Non-pigmented ciliary epithelial cell (primary cell): ENCODE measurements at places on chromosomes 16 and 17.

DNA sequence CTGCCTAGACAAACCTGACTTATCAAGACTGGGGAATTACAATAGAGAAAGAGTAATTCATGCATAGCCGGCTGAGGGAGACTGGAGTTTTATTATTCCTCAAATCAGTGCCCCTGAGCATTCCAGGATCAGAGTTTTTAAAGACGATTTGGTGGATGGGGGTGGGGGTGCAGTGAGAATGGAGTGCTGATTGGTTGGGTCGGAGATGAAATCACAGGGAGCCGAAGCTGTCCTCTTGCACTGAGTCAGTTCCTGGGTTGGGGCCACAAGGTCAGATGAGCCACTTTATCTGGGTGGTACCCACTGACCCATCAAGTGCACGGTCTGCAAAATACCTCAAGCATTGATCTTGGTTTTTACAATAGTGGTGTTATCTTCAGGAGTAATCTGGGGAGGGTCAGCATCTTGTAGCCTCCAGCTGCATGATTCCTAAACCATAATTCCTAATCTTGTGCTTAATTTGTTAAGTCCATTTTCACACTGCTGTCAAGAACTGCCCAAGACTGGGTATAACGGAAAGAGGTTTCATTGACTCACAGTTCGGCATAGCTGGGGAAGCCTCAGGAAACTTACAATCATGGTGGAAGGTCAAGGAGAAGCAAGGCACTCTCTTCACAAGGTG lies 69.6 kb downstream of the MARF1 start:
- DNase-seq = no peak

DNA sequence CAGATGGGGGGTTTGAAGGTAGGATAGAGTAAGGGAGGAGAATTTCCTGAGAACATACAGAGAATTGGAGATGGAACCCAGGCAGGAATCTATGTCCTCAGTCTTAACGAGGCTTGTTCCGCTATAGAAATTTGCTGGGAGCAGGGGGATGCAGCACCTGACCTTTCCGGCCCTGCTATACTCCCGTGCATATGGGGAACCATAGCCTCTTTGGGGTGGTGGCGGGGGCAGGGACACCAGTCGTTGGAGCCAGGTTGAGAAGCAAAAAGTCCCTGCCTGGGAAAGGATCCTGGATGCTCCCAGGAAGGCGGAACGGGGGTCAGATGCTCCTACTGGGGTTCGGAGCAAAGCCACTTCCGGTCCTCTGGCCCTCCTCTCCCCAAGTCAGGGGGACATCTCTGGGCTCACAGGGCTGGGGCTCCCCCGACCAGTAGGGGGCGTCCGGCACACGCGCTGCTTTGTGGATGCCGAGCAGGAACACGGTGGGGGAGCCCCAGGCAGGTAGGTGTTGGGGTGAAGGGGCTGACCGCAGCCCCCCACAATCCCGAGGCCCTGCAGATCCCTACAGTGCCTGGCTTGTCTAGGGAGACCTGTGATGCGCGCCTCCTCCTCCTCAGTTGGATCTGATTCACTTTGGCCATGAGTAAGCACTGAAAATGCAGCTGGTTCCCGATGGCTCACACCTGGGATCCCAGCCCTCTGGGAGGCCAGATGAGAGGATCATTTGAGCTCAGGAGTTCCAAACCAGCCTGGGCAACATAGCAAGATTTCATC lies 15.5 kb upstream of the TFAP4 start:
- no peak for DNase-seq

- DNase-seq = no peak
Observed at GRCh38 chr17:36722121-36722902, 120.9 kb downstream of the MRM1 start.

- DNase-seq = no peak
Observed at GRCh38 chr16:77171745-77172635, 19.0 kb upstream of the MON1B start.

- DNase-seq = no peak
Observed at GRCh38 chr17:81701288-81702071, 1.7 kb upstream of the MRPL12 start.

DNA sequence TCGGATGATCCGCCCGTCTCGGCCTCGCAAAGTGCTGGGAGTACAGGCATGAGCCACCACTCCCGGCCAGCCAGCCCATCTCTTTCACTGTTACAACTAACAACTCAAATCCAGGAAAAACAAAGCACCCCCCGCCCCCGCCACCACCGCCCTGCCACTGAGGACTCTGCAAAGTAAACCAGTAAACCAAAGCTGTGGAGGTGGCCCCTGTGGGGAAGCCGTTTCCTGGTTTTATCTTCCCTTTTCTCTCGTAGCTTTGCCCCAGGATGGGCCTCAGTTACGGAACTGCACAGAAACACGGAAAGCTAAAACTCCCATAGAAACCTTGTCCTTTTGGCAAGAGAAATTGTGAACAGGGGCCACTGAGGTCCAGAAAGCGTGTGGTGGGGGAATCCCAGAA lies 17.5 kb downstream of the CHMP6 start:
- DNase-seq = no peak

DNA sequence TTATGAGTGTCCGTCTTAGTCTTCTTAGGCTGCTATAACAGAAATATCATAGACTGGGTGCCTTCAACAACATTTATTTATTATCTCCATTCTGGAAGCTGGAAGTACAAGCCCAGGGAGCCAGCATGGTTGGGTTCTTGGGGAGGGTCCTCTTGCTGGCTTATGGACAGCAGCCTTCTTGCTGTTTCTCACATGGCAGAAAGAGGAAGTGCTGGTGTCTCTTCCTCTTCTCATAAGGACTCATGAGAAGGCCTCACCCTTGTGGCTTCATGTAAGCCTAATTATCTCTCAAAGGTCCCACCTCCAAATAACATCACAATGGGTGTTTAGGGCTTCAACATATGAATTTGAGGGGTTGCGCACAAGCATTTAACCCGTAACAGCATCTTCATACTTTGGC lies 207.0 kb upstream of the COX10 start:
- DNase-seq = no peak

GRCh38 chr16:49343291-49343690 lies 30.3 kb upstream of the C16orf78 start:
- no peak for DNase-seq

DNA sequence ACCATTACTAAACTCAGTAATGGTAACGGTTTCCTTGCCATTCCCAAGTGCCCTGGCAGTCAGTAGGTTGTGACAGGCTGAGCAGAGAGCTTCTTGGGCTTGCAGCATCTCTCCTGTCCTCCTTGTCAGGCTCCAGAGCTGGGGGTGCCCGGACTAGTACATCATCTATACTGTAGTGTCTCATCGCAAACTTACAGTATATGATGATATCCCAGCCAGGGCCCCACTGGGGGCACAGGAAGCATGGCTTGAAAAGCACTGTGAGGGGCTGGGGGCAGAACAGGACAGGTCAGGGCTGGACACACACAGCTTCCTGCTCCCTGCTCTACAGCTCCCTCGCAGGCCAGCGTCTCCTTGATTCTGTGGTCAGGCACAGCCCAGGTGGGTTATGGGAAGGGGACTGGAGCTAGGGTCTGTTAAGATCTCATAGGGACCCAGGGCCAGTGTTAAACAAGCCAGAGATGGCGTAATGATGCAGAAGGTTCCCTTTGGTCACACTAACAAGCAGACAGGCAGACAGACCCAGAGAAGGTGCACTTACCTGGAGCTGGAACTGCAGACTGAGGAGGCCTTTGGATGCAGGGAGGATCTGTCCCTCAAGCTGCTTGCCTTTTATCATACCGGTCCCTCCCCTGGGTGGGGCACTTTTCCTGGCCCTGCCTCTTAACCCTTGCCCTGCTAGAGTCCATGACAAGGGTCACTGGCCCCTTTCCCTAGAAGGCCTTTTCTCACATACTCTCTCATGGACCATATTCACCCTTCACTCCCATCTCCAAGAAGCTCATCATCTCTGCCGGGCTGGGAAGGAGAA lies 6.8 kb downstream of the ERAL1 start:
- DNase-seq = no peak

DNA sequence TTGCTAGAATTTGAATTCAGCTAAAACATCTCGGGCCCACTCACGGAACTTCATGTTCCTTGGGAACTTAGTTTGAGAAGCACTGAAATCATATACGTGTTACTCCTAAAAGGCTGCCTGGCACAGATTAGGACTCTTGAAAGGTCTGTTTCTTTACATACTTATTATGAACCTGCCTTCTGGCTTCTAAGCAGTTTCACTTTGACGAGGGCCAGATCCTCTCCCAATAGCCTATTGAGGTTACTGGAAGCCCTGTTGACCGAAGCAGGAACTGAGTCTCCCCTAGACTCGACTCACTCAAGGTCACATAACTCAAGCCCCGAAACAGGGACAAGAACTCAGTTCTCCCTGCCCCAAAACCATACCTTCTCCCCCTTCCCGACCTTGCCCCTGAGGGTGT lies 121.9 kb upstream of the PLCG2 start:
- no peak for DNase-seq

DNA sequence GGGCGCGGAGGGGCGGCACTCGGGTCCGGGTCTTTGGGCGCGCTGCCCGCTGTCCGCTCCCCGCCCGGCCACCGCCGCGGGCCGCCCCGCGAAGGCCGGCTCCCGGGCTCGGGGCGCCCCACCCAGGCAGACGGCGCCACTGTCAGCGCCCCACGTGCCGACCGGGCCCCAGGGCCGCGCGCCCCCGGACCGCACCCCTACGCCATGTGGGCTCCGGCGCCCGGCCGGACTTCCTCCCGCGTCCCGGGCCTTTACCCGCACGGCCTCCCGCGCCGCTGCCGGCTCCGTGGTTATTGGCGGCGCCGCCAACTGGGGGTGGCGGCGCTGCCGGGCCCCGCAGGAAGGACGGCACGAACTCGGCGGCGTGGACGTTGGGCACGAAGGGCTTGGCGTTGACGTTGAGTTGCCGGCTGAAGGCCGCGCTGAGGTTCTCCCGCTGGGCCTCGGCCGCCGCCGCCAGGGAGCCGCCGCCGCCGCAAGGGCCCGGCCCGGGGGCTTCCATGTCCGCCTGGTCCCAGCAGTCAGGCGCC lies 577 bp downstream of the GSPT1 start:
- DNase-seq = no peak

DNA sequence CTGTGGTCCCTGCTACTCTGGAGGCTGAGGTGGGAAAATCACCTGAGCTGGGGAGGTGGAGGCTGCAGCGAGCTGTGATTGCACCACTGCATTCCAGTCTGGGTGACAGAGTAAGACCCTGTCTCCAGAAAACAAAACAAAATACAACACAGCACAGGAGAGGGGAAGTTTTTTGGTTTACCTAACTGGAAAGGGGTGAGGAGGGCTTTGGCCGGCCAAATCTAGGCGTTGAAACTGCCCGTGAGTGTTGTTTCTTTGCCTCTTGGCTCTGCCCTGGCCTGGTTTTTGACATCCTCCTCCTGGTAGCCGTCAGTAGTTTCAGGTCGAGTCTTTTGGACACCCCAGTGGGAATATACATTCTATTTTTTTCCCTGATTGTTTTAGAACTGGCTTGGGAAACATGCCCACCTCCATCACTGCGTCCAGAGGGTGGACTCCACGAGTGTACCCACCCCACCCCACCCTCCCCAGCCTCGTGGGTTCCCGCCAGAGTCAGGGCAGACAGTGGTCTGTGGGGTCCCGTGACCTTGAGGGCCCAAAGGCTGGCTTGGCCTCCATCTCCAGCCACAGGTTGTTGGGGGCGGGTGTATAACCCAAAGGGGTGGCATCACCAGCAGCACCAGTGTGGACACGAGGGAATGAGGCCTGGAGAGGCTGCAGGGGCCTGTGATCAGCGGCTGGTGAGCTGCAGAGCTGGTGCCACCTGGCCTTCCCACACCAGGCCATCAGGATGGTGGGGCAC lies 42.7 kb downstream of the NT5M start:
- no peak for DNase-seq

- peak; percentile 63 for DNase-seq
Observed at GRCh38 chr17:59791603-59792457, 84.4 kb downstream of the VMP1 start.

DNA sequence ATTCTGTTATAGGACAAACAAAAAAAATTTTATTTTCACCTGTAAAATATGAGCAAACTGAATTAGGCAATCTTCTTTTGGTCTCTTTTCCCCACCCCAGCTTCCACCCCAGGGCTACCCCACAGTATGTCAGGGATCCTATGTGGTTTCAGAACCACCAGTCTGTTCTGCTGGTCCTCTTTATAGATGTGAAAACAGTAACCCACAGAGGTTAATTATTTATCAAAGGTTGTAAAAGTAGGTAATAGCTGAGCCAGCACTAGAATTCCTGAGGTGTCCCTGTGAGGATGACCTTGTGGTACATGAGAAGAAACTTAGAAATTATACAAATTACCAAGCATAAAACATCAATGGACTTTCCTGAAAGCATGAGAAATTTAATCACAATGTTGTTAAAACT lies 428.7 kb downstream of the CNTNAP4 start:
- DNase-seq = no peak

GRCh38 chr17:19376811-19377210 lies 1.5 kb upstream of the MAPK7 start:
- no peak for DNase-seq

GRCh38 chr16:68848786-68849185 lies 5.5 kb downstream of the TANGO6 start:
- no peak for DNase-seq

DNA sequence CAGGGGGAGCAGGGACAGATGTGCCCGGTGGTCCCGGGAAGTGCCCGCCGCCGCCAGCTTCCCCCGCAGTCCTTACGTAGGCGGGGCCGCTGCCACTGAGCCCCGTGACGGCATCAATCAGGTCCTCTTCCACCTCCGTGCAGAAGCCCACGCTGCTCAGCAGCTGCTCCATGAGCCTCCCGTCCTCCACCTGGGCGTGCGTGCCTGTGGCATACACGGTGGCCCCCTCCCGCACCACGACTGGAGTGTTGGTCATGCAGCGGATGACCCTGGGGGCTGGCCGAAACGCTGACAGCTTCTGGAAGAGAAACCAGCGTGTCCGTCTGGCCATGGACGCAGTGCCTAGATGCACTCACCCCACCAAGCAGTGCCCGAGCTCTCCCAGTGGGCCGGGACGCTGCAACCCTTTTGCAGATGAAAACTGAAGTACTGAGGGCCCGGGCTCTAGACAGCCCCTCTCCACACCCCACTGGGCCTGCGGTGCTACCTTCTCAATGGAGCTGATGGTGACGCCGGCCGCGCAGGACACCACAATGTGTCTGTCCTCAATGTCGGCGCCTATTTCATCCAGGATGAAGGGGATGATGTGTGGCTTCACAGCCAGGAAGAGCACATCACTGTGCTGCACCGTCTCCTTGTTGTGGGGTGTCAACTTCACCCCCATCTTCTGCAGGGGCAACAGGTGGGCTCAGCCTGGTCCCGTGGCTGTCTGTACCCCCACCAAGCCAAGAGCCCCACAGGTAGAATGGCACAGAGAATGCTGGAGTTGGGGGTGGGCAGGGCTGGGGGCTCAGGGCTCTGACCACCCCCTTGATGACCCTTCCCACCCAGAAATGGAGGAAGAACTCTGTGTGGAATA lies 2.0 kb downstream of the PYCR1 start:
- no peak for DNase-seq
